ENCODE measurements at places on chromosomes 13 and 19.

GRCh38 chr13:74248477-74248876 lies 114.3 kb upstream of the KLF12 start:
- no peak for DNase-seq

GRCh38 chr19:7772752-7773291 lies 9.8 kb downstream of the CLEC4M start:
- no peak for DNase-seq

GRCh38 chr13:21481359-21481758 lies 22.3 kb upstream of the ZDHHC20 start:
- DNase-seq = no peak

GRCh38 chr13:31242367-31242766 lies 42.6 kb downstream of the B3GLCT start:
- DNase-seq = no peak

DNA sequence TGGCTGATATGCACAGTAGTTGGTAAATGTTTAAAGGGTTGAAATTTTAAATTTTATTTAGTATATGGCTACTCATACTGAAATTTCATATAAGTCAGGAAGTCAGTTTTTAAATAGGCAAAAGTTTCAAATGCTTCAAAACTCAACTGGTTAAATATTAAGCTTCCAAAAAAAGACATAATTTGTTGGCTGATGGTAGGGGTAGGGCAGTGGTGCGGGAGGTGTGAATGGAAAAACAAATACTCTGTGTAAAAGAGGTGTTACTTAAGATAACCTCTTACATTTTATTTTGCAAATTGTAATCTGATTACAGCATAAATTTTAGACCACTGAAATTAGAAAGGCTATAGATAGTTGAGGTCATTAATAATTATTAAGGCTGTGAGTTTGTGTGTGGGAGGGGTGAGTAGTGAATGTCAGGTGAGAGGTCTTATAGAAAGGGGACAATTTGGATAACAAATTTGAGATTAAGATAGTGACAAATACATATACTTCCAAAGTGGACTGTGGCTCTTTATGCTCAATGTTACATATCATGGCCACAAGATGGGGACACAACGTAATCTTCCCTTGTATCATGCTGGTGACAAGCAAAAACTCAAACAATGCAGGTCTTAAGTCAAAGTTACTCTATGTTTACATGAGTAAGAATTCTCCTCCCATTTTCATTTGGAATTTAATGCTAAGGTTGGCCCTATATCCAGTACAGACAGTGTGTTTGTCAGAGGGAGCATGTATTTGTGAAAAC lies 36.6 kb upstream of the OXGR1 start:
- peak; percentile 8 for DNase-seq

DNA sequence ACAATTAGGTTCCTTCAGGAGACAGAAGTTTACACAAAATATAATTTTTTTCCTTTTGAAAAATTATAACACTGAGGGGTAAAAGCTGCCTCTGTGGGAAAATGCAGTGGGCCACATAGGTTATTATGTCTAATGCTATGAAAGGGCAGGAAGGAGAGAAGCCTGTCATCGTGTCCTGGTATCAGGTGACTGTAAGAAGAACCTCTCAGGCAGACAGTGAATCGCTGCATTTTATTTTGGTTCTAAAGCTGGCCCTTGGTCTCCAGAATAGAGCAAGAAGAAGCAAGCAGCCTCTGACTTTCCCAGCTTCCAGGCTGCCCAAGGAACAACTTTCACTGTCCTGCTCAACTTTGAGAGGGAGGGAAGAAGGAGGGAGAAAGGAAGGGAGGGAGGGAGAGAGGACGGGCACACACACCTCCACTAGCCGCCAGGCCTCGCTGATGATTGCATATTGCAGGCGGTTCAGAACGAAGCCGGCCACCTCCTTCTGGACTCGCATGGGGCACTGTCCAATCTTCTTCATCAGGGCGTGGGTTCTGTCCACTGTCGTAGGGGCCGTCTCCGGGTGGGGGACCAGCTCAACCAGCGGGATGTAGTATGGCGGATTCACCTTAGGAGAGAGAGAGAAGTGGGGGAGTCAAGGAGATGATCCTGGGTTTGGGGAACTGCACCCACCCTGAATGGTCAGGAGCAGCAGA lies 93.8 kb downstream of the CRYL1 start:
- no peak for DNase-seq

DNA sequence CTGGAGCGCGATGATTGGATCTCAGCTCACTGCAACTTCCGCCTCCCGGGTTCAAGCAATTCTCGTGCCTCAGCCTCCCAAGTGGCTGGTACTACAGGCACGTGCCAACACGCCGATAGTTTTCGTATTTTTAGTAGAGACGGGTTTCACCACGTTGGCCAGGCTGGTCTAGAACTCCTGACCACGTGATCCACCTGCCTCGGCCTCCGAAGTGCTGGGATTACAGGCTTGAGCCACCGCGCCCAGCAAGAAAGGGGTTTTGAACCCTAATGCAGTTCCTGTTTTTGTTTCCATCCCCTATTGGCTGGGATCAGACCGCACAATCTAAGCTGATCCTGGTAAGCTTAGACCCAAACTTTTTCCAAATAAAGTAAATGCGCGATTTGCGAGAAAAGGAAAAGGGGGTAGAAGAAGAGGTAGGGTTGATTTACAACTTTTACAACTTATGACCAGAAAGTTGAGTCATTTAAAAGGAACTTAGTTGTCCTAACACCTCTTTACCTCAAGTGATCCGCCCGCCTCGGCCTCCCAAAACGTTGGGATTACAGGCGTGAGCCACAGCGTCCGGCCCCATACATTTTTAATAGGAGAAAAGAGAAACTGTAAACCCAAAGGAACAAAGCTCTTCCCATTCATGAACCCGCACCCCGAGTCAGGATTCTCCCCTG lies 764 bp downstream of the ZNF626 start:
- no peak for DNase-seq

DNA sequence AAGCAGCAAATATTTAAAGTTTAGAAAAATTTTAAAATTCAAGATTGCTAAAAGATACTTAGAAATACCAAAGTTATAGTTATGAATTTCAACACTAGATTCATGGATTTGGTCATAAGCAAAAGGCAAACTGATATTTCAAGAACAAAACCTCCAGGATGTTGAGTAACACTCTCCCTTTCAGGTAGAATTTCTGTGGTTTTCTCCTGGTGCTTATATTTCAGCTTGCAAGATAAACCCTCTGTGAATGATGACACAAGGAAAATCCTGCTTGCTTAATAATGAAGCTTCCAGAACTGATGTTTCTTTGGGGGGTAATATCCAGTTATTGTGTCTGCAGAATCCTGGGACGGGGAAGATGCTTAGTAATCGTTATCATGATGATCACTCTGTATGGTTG lies 320.3 kb upstream of the EDNRB start:
- DNase-seq = no peak

DNA sequence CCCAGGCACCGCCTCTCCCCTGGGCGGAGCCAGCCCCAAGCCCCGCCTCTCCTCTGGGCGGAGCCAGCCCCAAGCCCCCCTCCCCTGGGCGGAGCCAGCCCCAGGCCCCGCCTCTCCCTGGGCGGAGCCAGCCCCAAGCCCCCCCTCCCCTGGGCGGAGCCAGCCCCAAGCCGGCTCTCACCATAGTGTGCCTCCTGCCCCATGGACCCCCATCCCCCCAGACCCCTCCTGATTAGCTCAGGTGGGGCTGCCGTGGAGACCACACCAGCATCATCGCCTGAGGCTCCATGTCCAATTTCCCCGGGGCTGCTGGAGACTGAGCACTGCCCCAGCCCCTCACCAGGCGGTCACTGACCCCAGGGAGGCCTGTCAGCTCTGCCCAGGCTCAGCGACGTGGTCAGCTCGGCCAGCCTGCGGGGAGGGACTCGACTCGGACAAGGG lies 4.2 kb upstream of the MADCAM1 start:
- DNase-seq = no peak

DNA sequence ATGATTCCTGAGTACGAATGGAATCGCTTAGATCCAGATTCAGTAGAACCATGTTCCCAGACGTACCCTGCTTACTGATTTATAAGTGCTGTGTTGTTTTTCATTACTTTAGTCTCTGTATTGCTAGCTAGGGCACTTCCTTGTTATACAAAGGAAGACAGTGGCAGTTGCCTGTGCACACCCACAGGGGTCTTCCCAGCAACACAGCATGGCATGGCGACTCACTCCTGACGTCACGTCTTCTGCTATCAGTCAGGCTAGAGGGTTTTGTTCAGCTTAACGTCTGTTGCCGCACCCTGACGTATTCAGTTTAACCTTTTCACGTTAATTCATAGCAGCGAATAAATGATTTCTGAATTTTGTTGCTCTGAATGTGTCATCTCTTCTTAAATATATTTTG lies 295.1 kb downstream of the MYO16 start:
- no peak for DNase-seq

DNA sequence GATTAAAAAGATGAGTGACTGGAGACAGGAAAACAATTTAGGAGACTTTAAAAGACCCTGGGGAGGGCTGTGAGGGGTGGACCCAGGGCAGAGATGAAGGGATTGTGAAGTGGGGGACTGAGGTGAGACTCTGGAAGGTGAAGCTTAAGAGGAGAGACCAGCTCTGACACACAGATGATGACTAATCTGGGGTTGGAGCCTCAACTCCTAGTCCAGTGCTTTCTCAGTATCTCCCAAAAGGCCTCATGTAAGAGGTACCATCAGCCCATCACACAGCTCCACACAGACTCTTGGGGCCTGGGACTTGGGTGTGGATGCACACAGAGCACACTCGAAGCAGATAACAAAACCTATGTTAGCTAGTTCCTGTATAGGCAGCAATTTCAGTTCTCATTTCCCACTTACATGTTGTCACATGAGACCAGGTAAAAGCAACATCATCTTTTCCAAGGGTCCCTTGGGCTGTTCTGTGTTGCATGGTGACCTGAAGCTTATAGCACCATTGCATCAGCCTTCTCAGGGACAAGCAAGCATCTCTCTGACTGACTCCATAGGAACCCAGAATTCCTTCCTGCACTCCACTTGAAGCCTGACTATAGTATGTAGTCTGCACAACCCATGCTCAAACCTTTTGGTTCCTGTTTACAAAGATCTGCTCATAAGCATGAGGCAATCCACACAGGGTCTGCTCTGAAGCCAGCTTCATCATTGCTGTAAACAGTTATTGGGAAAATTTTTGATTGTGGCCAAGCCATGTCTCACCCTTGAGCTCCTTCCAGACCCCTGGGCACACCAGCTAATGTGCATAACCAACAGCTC lies 88.6 kb upstream of the MYCBP2 start:
- DNase-seq = no peak

GRCh38 chr19:14558370-14559066 lies 13.3 kb downstream of the NDUFB7 start:
- DNase-seq = no peak

DNA sequence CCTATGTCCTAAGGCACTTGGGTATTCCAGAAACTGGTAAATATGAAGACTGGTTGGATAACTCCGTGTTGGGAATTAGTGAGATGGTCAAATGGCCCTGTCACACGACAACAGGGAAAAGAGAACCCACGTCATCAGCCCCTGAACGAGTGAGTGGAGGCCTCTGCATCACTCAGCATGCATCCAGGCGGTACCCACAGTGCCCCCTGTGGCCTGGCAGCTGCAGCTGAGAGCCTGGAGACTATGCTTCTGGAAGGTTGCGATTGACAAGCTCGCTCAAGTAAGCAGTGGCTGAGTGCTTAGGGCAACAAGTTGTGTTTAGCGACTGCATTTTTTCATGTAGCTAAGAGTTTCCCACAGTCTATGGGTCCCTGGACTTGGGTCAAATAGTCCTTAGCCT lies 55.9 kb downstream of the COL4A2 start:
- no peak for DNase-seq

DNA sequence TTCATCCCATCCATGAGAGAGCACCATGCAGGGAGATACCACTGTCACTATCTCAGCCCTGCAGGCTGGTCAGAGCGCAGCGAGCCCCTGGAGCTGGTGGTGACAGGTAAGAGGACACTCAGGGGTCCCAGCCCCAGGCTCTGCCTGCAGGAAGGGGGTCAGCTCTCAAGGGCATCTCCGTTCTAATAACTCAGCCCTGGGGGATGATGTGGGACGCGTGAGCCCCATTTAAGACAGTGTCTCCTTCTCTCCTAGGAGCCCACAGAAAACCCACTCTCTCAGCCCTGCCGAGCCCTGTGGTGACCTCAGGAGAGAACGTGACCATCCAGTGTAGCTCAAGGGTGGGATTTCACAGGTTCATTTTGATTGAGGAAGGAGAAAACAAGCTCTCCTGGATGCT lies 15.5 kb upstream of the KIR3DL3 start:
- DNase-seq = no peak

GRCh38 chr19:30690935-30691818 lies 319.0 kb downstream of the ZNF536 start:
- no peak for DNase-seq

DNA sequence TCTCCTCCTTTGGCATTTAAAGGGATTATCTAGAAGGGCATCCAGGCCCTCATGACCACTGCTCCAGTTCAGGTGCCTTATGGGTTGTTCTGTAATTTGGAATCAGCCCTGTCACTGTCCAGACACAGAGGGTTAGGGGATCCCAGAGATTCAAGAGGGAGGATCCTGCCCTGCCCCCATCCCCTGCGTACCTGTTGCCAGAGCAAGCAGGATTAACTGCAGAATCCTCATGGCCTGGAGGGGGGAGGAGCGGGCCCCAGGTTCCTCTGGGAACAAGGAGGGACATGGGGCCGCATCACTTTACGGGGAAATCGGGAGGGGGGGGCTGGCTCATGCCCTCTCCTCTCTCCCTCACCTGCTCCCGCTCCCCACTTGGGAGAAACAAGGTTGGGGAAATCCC lies 1.0 kb downstream of the KLK11 start:
- no peak for DNase-seq

DNA sequence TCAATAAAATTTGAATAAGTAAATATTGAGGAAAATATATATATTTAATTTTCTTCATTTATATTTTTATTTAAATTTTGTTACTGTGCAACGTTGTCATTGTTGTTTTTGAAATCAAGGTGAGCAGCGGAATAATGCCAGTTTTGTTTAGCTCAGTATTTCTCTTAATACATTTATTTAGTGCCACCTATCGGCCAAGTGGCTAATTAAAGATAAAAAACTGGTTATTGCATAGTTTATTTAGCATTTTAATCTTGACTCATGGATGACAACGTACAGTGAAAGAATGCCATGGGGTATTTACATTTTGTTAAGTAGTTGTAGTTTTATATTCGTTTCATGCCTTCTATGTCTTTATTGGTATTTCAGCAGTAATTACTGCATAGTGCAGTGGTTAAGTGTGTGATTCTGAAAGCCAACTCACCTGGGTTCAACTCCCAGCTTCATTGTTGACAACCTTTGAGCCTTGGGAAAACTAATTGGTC lies 265.9 kb downstream of the MYO16 start:
- no peak for DNase-seq

Measured in HS-27A (cell line).